ENCODE measurements at places on chromosomes 1 and 21.

DNA sequence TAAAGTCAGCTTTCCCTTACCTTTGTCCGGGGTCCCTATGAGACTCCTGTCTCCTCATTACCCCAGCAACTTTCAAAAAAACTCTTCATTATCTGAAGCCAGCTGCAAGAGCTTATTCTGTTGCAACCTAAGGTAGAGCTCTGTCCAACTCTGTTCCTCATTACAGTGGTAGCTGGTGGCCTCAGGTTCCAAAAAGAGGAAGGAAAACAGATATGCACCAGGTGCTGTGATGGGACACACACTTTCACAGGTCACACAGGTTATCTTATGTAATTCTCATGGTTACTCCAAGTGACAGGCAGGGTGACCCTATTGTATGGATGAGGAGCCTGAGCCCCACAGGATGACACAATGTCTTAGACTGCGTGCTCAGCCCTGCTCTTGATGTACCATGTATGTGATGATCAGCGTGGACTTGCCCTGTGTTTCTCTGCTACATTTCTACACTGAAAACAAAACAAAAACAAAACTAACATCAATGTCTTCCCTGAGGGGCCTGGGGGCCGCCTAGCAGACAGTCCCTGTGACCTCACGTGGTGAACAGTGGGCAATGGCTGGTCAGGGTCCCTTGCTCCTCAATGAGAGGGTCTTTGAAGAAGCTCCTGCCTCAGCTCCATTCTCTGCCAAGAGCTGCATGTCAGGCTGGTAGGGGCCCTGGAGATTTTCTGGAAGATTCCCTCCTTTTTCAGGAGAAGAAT lies 9.7 kb upstream of the TENT5C start:
- no peak for DNase-seq

- DNase-seq: no peak
Observed at GRCh38 chr1:231420299-231420958, 1.7 kb downstream of the EGLN1 start.

DNA sequence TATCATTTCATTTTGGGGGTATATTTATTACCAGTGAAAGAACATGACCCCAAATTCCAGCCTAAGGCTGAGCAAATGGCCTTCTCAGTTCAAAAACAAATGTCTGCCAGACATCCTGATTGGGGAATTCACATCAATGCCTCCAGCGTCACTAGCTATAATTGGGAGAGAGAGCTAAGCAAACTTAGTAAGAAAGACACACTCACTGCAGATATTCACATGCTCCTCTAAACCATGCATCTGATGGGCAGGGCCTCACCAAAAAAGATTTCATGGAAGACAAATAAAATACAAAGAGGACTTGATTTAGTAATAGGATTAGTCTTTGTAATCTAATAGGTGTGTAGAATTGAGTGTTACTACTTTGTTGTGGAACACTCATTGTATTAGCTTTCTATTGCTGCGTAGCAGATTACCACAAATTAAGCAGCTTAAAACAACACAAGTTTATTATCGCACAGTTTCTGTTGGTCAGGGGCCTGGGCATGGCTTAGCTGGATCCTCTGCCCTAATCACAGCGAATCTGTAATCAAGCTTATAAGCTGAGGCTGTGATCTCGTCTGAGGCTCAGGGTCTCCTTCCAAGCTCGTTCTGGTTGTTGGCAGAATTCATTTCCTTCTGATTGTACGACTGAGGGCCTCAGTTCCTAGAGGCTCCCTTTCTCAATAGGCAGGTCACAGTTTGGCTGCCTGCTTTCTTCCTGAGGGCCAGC lies 243.0 kb downstream of the PBX1 start:
- DNase-seq: no peak

DNA sequence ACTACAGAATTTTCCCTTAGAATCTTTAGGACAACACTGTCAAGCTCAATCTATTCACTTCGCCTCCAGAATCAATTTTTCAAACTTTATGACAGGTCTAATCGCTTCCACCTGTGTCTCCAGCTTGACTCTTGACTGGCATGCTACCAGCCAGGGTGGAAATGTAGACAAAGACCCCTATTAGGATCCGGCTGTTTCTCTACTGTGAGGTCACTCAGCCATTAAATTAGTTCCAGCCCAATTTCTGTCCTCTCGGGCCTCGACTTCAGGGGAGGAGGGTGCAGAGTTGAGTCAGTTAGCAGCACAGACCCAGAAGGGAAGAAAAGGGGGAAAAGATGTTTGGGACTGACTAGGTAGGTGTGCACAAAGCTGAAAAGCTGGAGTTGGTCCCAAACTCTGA lies 78.5 kb downstream of the HLCS start:
- DNase-seq: no peak

GRCh38 chr1:157505481-157506272 lies 46.6 kb downstream of the FCRL5 start:
- DNase-seq: no peak

DNA sequence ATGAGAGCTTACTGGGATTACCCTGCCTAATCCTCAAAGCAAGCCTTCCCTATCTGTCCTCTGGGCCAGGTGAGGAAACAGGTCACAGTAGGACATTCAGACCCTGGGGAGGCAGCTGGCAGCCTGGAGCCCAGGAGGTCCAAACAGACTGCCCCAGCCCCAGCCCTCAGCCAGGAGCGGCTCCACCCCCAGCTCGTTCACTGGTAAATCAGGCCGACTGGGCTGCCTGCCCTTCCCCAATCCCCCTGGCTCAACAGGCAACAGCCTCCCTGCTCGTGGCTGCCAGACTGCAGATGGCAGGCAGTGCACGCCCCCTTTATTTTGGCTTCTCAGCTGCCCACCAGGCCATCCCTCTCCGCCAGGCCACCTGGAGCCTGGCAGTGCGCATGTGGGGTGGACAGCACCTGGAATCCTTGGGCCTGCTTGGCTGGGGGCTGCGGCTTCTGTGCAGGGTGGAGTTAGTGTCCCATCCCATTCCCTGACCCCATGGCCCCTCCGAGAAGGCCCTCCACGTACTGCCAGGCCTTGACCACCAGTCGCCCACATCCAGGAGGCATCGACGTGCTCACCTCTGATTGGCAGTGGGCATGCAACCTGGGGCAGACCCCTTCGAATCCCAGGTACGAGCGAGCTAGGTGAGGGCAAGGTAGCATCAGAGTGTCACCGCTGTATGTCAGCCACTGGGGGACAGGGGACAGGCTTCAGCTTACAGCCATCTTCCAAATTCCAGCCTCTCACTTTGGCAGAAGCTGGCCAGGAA lies 11.2 kb upstream of the ZNF670 start:
- no peak for DNase-seq

- DNase-seq: no peak
Observed at GRCh38 chr1:86865973-86866637, 47.8 kb downstream of the SELENOF start.

GRCh38 chr1:209158851-209159250 lies 424.7 kb upstream of the CAMK1G start:
- no peak for DNase-seq

- DNase-seq: no peak
Observed at GRCh38 chr1:19514391-19514831, 29.1 kb upstream of the CAPZB start.

- no peak for DNase-seq
Observed at GRCh38 chr1:100794748-100795645, 75.5 kb downstream of the VCAM1 start.

- no peak for DNase-seq
Observed at GRCh38 chr1:44587796-44588460, 86.4 kb downstream of the TMEM53 start.

DNA sequence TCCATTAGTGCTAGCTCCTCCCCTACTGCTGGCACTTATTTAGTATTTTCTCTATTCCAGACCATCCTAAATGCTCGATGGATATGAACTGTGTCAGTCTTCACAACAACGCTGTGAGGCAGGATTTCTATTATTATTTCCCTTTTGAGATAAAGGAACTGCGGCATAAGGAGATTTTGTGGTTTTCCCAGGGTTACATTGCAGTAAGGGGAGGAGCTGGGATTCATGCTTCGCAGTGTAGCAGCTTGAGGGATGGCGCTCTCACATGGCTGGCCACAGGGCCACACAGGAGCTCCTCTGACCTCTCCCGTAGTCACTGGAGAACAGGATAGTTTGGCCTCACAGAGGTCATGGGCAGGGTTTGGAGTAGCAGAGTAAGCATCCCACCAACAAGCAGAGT lies 116.9 kb downstream of the BEND5 start:
- DNase-seq: no peak

Data from T-cell (primary cell).